PC-3 (cell line): ENCODE measurements at places on chromosomes 2 and 18. TPM values are rescaled to one million over a fixed set of nuclear protein-coding genes. Genes with fewer than 3 reads are reported as not detected.

Gene IL1R2
- 5.6 and 6.0 TPM in 2 replicates for total RNA-seq

- DNase-seq: no peak
Observed at GRCh38 chr2:96239745-96240264, 26.0 kb downstream of the TMEM127 start.

DNA sequence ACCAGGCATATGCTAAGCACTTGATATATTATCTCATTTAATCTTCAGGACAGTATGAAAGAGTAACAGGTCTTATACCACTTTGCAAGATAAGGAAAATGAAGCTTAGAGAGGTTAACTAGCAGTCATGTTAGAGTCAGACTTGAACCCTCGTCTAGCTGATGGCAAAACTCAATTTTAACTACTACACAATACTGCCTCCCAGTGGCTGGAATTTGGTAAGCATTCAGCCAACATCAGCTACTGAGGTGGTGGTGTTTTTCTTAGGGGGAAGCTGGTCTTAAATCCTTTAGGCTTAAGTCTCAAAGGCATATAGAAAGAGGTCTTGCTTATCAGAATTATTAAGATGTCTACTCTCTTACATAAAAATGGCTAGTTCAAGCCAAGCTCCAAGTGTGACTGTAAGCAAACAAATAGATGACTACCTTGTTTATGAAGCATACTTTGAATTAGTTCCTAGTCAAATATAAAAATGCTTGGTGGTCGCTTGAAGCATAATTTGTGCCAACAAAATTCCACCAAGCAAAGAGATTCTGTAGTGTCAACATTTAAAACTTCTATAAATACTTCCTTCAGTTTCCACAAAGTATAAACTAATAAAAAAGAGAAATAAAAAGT lies 325.4 kb upstream of the FIGN start:
- peak; percentile 69 for DNase-seq

- no peak for DNase-seq
Observed at GRCh38 chr2:174802459-174802858, 38.2 kb upstream of the CHRNA1 start.

Gene SOX11
- total RNA-seq: not detected in 2 replicates

GRCh38 chr2:106192752-106193689 lies 1.1 kb downstream of the UXS1 start:
- peak; percentile 55 for DNase-seq

GRCh38 chr2:59217360-59217759 lies 976.2 kb upstream of the FANCL start:
- no peak for DNase-seq

GRCh38 chr2:171957061-171957460 lies 34.8 kb downstream of the HAT1 start:
- DNase-seq: peak; percentile 44

Gene SERPINB4
- 0.40 TPM in 1 of 2 replicates, not detected in the other for total RNA-seq

GRCh38 chr2:47686018-47686417 lies 96.9 kb upstream of the MSH6 start:
- DNase-seq: no peak

Gene ACMSD
- total RNA-seq: not detected in 2 replicates

DNA sequence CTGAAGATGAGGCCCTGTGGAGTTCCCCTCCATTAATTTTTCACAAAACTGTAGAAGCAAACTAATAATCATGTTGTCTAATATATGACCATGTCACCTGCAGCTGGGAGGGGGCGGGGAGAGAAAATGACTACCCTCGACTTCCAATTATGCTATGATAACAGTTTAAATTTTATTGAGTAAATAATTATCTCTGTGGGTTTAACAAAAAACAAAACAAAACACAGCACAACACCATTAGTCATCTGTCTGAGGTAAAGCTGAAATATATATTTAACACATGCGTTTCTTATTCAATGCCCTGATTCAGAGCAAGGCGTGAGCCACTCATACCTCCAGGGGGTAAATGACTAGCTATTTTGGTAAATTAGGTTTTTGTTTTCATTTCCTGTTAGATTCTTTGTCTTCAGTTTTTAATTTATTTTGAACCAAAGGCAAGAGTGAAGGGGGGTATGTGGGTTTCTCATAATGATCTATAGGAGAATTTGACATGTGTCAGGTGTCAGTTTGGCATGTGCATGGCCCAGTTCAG lies 77.4 kb upstream of the ZCCHC2 start:
- DNase-seq: no peak

Gene UPP2
- total RNA-seq: not detected in 2 replicates

- DNase-seq: no peak
Observed at GRCh38 chr2:170883683-170884082, 45.4 kb upstream of the GORASP2 start.

Gene CDK15
- 2.4 TPM in 1 of 2 replicates, not detected in the other for total RNA-seq
